Liver (tissue), 10 donors: ENCODE measurements at places on chromosomes 11 and 22. TPM values are rescaled to one million over a fixed set of nuclear protein-coding genes. Genes with fewer than 3 reads are reported as not detected.

The MRGPRX3 gene
- not detected for polyA plus RNA-seq

DNA sequence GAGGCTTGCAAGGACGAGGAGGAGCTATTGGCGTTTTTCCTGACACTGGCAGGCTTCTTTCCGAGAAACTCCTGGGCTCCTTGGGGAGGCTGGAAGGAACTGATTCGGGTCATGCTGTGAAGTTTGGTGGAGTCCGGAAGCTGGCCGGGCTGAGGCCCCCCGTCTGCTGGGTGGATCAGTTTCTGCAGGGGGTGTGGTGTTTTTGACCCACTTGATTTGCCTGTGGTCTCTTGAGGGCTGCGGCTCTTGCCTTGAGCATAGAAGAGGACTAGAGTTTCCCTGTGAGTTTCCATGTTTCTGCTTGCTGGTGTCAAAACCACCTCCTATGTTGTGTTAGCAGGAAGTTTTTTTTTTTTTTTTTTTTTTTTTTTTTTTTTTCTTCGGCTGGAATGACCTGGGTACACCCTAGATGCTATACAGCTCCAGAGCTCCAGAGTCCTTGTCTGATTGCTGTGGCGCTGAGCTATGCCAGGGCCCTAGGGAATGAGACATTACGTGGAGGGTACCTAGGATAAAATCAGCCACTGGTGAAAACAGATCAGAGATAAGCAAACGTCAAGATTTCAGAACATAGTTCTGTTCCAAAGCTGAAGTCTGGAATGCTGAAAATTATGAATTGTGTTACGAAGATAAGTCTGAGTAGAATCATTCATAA is 728 bp downstream of the TBC1D22A start:
- H3K27ac ChIP-seq: peak overlapping the region; percentile 98
- H3K36me3 ChIP-seq: no peaks in the 10 kb centered on the region
- DNase-seq: no peak
- peak overlapping the region; percentile 95 for H3K4me3 ChIP-seq
- no peaks in the 10 kb centered on the region for H3K27me3 ChIP-seq

DNA sequence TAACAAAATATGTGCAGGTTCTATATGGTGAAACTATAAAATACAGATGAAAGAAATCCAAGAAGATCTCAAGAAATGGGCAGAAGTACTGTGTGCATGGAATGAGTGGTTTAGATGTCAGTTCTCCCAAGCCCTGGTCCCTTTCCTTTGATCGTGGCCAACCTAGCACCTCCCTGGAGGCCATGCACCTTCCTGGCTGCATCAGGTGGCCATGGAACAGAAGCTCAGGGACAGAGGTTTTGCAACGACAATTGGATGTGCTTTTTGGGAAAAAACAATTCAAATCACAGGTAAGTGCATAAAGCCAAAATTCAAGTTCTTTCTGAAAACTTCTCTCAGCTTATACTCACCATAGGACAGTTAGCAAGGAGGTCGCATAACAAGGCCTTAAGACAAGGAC is 54.0 kb upstream of the SLC22A12 start:
- H3K36me3 ChIP-seq: no peaks in the 10 kb centered on the region
- no peak overlapping the region for H3K4me3 ChIP-seq
- no peaks in the 10 kb centered on the region for H3K4me1 ChIP-seq

- H3K27me3 ChIP-seq: no peaks in the 10 kb centered on the region
- DNase-seq: no peak
- peaks cover 12% of the 10 kb centered on the region for H3K36me3 ChIP-seq
- peaks cover 3% of the 10 kb centered on the region for H3K4me1 ChIP-seq
- H3K27ac ChIP-seq: no peak overlapping the region
These were observed 7.2 kb downstream of the COA4 start for GRCh38 chr11:73869332-73869949.

- no peaks in the 10 kb centered on the region for H3K4me1 ChIP-seq
- H3K27ac ChIP-seq: no peak overlapping the region
- H3K27me3 ChIP-seq: no peaks in the 10 kb centered on the region
- H3K4me3 ChIP-seq: no peak overlapping the region
- no peak for DNase-seq
- no peaks in the 10 kb centered on the region for H3K36me3 ChIP-seq
These were observed 289.6 kb downstream of the ETS1 start for GRCh38 chr11:128297805-128298204.

GRCh38 chr11:44286268-44286880 is 23.6 kb downstream of the ALX4 start:
- DNase-seq: peak; percentile 74
- H3K4me3 ChIP-seq: no peak overlapping the region
- H3K36me3 ChIP-seq: no peaks in the 10 kb centered on the region
- no peak overlapping the region for H3K27ac ChIP-seq
- H3K27me3 ChIP-seq: no peaks in the 10 kb centered on the region

- H3K36me3 ChIP-seq: no peaks in the 10 kb centered on the region
- DNase-seq: no peak
- H3K4me3 ChIP-seq: no peak overlapping the region
- H3K4me1 ChIP-seq: no peaks in the 10 kb centered on the region
- H3K27ac ChIP-seq: no peak overlapping the region
- H3K27me3 ChIP-seq: no peaks in the 10 kb centered on the region
These were observed 69.5 kb upstream of the GNAZ start for GRCh38 chr22:23000657-23001347.

The F2 gene
- 1,126 TPM for polyA plus RNA-seq

The ASCL2 gene
- 0.29 TPM for polyA plus RNA-seq

- no peak overlapping the region for H3K4me3 ChIP-seq
- peaks cover 8% of the 10 kb centered on the region for H3K4me1 ChIP-seq
- no peak for DNase-seq
These were observed 17.6 kb downstream of the ALKBH8 start for GRCh38 chr11:107547961-107548360.

The GRAP2 gene
- 0.47 TPM for polyA plus RNA-seq

- no peaks in the 10 kb centered on the region for H3K36me3 ChIP-seq
- no peaks in the 10 kb centered on the region for H3K27me3 ChIP-seq
- H3K27ac ChIP-seq: no peak overlapping the region
- no peak for DNase-seq
- H3K4me3 ChIP-seq: no peak overlapping the region
- no peaks in the 10 kb centered on the region for H3K4me1 ChIP-seq
These were observed 9.6 kb downstream of the CHST1 start for GRCh38 chr11:45655831-45656230.

- DNase-seq: no peak
- H3K27ac ChIP-seq: peak overlapping the region; percentile 90
- H3K4me3 ChIP-seq: peak overlapping the region; percentile 80
- peaks cover 38% of the 10 kb centered on the region for H3K4me1 ChIP-seq
These were observed 724 bp downstream of the ARFIP2 start for GRCh38 chr11:6480299-6480914.

DNA sequence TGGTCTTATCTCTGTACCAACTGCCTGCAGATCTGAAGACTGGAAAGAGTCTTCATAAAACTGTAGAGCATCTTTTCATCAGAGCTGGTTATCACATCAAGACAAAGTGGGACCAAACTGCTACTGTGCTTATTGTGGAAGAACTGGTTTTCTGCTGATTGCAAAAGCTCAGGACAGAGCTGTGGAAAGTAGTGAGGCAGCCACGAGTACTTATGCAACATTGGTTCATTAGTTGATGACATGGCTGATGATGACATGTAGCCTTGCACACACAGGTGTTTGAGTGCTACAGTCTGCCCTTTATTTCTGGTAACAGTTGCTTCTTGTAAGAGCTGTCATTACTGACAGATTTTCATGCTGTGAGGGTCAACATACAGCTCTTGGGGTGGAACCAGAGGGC is 185.4 kb upstream of the GUCY1A2 start:
- H3K36me3 ChIP-seq: no peaks in the 10 kb centered on the region
- no peak for DNase-seq
- H3K4me3 ChIP-seq: no peak overlapping the region
- H3K27ac ChIP-seq: no peak overlapping the region
- H3K4me1 ChIP-seq: peaks cover 3% of the 10 kb centered on the region

The OR8A1 gene
- polyA plus RNA-seq: not detected

- no peak overlapping the region for H3K4me3 ChIP-seq
- H3K36me3 ChIP-seq: no peaks in the 10 kb centered on the region
- H3K4me1 ChIP-seq: no peaks in the 10 kb centered on the region
- DNase-seq: no peak
These were observed 408.2 kb downstream of the MN1 start for GRCh38 chr22:27393371-27393770.

- H3K4me1 ChIP-seq: peaks cover 14% of the 10 kb centered on the region
- DNase-seq: no peak
- H3K4me3 ChIP-seq: no peak overlapping the region
- H3K27ac ChIP-seq: no peak overlapping the region
- H3K36me3 ChIP-seq: no peaks in the 10 kb centered on the region
- no peaks in the 10 kb centered on the region for H3K27me3 ChIP-seq
These were observed 3.4 kb upstream of the MOGAT2 start for GRCh38 chr11:75714211-75714610.

The OR4A16 gene
- not detected for polyA plus RNA-seq

The LRRC32 gene
- 15.4 TPM for polyA plus RNA-seq

- H3K4me1 ChIP-seq: no peaks in the 10 kb centered on the region
- H3K4me3 ChIP-seq: no peak overlapping the region
- H3K27ac ChIP-seq: no peak overlapping the region
- no peak for DNase-seq
- H3K27me3 ChIP-seq: no peaks in the 10 kb centered on the region
- no peaks in the 10 kb centered on the region for H3K36me3 ChIP-seq
These were observed 45.2 kb downstream of the GRIK4 start for GRCh38 chr11:120556797-120557196.

DNA sequence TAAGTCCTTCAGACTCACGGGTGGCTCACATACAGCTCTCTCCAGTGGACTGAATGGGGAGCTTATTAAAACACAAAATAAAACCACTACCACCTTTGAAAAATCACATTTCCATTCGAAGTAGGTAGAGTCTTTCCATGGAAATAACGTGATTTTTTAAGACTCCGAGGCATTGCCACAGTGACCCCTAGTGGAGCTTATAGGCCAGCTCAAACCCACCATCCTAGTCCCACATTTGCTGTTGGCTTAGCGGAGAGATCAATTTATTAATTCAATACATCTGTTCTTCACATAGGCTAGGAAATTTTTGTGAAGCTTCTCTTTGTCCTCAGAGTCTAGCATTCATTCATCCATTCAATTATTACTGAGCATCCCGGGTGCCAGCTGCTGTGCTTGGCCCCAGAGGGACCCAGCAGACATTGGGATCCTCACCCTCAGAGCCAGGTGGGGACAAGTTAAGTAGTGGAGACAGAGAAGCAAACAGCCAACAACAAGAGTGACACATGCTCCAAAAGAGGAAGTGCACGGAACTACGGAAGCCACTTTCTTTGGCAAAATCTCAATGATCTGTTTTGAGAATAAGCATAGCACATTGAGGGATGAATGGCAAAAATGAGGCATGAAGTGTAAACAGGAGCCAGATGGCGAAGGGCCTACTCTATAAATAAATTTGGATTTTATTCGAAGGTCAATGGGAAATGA is 10.2 kb upstream of the P4HA3 start:
- H3K27me3 ChIP-seq: peaks cover 3% of the 10 kb centered on the region
- no peak for DNase-seq
- H3K36me3 ChIP-seq: no peaks in the 10 kb centered on the region
- H3K4me3 ChIP-seq: no peak overlapping the region
- H3K4me1 ChIP-seq: no peaks in the 10 kb centered on the region
- no peak overlapping the region for H3K27ac ChIP-seq

DNA sequence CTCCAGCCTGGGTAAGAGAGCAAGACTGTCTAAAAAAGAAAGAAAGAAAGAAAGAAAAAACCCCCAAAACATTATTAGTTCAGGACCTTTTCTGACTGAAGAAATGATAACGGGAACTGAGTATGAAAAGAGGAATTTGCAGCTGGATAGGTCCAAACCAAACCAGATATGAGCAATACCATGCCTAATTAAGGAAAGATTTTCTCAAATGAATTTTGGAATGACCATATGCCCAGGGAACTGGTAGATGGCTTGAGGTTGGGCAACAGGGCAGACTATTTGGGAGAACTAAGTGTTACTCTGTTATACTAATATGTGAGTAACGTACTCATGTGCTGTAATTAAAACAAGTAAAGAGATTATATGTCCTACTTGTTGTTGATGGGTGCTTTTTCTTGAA is 186.1 kb downstream of the TMEM135 start:
- no peaks in the 10 kb centered on the region for H3K4me1 ChIP-seq
- H3K36me3 ChIP-seq: no peaks in the 10 kb centered on the region
- no peak overlapping the region for H3K27ac ChIP-seq
- H3K27me3 ChIP-seq: no peaks in the 10 kb centered on the region
- no peak for DNase-seq
- no peak overlapping the region for H3K4me3 ChIP-seq

DNA sequence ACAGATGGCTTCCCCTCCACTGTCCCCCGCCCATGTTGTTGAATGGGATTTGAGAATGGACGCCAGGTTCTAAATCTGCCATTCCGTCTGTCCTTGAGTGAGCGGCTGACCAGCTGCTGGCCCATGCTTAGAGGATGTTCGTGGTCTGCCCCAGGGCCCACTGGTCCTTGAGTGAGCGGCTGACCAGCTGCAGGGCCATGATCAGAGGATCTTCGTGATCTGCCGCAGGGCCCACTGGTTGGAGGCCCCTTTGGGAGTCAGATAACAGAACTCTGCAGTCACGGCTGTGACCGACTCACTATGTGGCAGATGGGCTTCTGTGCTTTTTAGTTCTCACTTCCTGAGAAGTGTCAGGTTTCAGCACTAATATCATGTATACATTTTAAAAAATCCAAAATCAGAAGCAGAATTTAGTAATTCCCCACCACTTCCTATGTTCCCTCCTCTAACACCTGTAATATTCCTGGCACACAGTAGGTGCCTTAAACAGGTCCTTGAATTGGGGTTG is 54.1 kb downstream of the MICAL3 start:
- H3K4me1 ChIP-seq: peaks cover 34% of the 10 kb centered on the region
- no peak for DNase-seq
- H3K4me3 ChIP-seq: no peak overlapping the region
- no peaks in the 10 kb centered on the region for H3K27me3 ChIP-seq
- H3K27ac ChIP-seq: no peak overlapping the region

DNA sequence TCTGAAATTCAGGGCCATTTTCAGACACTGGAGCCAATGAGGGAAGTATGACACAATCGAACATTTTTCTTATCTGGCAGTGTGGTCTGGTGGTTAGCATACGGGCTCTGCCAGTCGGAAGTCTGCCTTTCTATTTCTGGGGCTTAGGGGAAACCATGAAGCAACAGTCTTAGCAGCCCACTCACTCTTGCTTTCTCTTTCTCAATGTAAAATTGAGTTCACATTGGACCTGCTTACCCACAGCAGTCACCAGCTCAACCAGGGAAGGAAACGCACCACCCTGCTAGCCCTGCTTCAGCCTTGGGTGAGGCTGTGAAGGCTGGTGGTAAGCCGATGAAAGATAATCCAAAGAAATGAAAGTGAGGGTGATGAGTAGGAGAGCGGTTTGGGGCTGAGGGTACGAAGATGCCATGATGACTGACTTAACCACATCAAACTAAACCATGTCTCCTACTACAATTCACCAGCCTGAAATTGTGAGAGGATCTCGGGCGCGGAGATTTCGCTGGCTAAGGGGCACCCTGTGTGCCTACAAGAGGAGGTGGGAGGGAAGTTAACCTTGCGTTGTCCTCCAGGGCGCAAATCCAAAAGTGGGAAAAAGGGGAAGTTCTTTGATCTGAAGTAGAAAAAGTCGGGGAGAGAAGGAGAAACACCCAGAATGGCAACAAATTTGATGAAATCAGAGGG is 2.0 kb upstream of the LMO2 start:
- H3K4me3 ChIP-seq: no peak overlapping the region
- no peaks in the 10 kb centered on the region for H3K27me3 ChIP-seq
- H3K27ac ChIP-seq: no peak overlapping the region
- H3K4me1 ChIP-seq: no peaks in the 10 kb centered on the region
- DNase-seq: peak; percentile 48
